Type B pancreatic cell (in vitro differentiated cells): ENCODE measurements at places on chromosomes 12 and 14.

- H3K27ac ChIP-seq: no peak overlapping the region
- peaks cover 3% of the 10 kb centered on the region for H3K36me3 ChIP-seq
- H3K4me1 ChIP-seq: no peaks in the 10 kb centered on the region
- H3K4me3 ChIP-seq: no peak overlapping the region
- DNase-seq: no peak
Measured at GRCh38 chr12:40586823-40587222, 105.4 kb upstream of the CNTN1 start.

GRCh38 chr12:66059666-66060065, 70.9 kb downstream of the LLPH start:
- H3K4me1 ChIP-seq: peaks cover 27% of the 10 kb centered on the region
- H3K4me3 ChIP-seq: no peak overlapping the region
- no peak for DNase-seq
- no peak overlapping the region for H3K27ac ChIP-seq
- no peaks in the 10 kb centered on the region for H3K36me3 ChIP-seq
- H3K27me3 ChIP-seq: no peaks in the 10 kb centered on the region

GRCh38 chr14:47150267-47150666, 498.7 kb upstream of the RPL10L start:
- no peak overlapping the region for H3K4me3 ChIP-seq
- H3K27ac ChIP-seq: peak overlapping the region; percentile 39
- H3K36me3 ChIP-seq: no peaks in the 10 kb centered on the region
- no peaks in the 10 kb centered on the region for H3K27me3 ChIP-seq
- no peak for DNase-seq

- no peak overlapping the region for H3K27ac ChIP-seq
- no peak for DNase-seq
- no peaks in the 10 kb centered on the region for H3K4me1 ChIP-seq
- H3K36me3 ChIP-seq: peaks cover 4% of the 10 kb centered on the region
- H3K4me3 ChIP-seq: no peak overlapping the region
- H3K27me3 ChIP-seq: no peaks in the 10 kb centered on the region
Measured at GRCh38 chr12:10652192-10652591, 21.7 kb downstream of the STYK1 start.

- no peak for DNase-seq
- peak overlapping the region; percentile 54 for H3K27ac ChIP-seq
- H3K27me3 ChIP-seq: peaks cover 5% of the 10 kb centered on the region
- no peaks in the 10 kb centered on the region for H3K36me3 ChIP-seq
- no peak overlapping the region for H3K4me3 ChIP-seq
Measured at GRCh38 chr14:95442633-95443021, 73.8 kb downstream of the SYNE3 start.

DNA sequence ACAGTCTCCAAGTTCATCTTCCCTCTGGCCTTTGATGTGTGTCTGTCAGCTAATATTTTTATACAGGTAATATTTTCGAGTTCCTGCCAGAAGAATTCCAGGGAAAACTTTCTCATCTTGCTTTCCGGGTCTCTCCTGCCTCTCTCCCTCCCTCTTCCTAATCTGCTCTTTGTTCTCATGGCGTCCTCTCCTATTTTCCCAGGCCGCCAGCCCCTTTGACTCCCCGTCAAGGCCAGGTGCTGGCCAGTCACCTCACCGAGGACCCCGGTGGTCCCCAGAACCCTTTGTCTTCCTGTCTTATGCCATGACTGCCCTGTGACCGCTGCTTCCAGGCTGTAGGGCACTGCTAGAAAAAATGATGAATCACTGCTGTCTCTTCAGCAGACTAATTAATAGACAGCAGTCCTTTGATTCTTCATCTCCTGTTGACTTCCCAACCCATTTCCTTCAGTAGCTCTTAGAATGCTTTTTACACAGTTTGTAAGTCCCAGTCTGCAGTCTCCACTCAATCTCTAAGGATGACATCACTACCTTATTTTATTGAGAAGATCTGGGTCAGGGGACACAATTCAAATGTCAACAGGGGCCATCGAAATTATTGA, 40.7 kb downstream of the PPFIBP1 start:
- DNase-seq: no peak
- no peak overlapping the region for H3K27ac ChIP-seq
- peaks cover 24% of the 10 kb centered on the region for H3K36me3 ChIP-seq
- no peak overlapping the region for H3K4me3 ChIP-seq

GRCh38 chr12:85971800-85972199, 97.7 kb downstream of the NTS start:
- H3K4me3 ChIP-seq: no peak overlapping the region
- no peak overlapping the region for H3K27ac ChIP-seq
- peaks cover 5% of the 10 kb centered on the region for H3K4me1 ChIP-seq
- no peak for DNase-seq

GRCh38 chr12:55658635-55659391, 22.1 kb downstream of the OR10P1 start:
- H3K4me1 ChIP-seq: no peaks in the 10 kb centered on the region
- DNase-seq: no peak

DNA sequence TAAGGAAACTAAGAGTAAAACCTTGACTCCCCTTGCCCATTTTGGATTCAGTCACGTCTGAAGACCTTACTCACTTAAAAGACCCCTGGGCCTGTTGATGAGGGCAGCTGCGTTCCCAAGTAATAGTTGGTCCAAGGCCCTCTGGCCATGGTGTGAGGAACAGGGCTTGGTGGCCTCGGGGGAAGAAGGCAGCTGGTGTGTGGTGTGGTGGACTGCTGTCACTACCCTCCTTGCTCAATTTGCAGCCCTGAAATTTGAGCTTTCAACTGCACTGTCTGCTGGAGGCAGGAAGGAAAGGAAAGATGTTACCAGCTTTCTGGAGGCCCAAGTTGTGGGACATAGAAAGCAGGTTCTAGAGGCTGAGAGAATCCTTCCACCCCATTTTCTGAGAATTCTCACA, 128.2 kb downstream of the SLC38A6 start:
- no peak overlapping the region for H3K4me3 ChIP-seq
- DNase-seq: no peak
- H3K4me1 ChIP-seq: peaks cover 22% of the 10 kb centered on the region
- no peak overlapping the region for H3K27ac ChIP-seq
- H3K27me3 ChIP-seq: peaks cover 4% of the 10 kb centered on the region
- peaks cover 4% of the 10 kb centered on the region for H3K36me3 ChIP-seq

DNA sequence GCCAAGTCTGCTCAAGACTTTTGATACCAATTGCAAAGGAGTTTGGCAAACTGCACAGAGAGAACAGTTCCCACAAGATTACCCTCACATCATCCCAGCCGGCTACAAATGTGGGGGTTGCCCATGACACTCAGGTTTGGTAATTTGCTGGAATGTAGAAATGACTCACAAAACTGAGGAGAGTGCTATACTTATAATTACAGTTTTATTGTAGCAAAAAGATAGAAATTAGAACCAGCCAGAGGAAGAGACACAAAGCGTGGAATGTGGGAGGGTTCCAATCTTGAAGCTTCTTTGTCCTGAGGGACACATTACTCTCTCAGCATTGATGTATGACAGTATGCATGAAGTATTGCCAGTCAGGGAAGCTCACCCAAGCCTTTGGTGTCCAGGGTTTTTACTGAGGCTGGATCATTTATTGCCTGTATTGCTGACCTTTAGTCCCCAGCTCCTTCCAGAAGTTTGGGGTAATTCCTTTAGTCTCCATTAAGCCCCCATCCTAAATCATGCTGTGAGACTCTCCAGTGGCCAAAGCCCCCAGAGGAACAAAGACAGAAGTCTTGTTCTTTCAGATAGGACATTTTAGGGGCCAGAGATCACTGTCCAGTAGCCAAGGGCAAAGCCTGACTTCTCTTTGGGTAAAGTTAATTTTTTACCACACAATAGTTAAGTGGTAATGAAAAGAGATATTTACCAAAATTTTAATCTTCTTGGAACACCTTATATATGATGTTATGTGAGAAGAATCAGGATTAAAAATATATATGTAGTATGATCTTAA, 9.9 kb downstream of the TBK1 start:
- H3K4me1 ChIP-seq: peaks cover 8% of the 10 kb centered on the region
- peak overlapping the region; percentile 12 for H3K27ac ChIP-seq
- H3K4me3 ChIP-seq: no peak overlapping the region
- no peaks in the 10 kb centered on the region for H3K27me3 ChIP-seq
- DNase-seq: no peak
